ENCODE measurements at places on chromosomes 12 and 14. TPM values are rescaled to one million over a fixed set of nuclear protein-coding genes. Genes with fewer than 3 reads are reported as not detected.

- DNase-seq, result no peak
Observed at GRCh38 chr12:92030618-92031017, 115.0 kb downstream of the BTG1 start.

GRCh38 chr12:86264451-86265328 is 8.5 kb upstream of the MGAT4C start:
- no peak for DNase-seq

Gene CLEC6A
- not detected for total RNA-seq

Gene NID2
- 15.4 TPM for total RNA-seq

DNA sequence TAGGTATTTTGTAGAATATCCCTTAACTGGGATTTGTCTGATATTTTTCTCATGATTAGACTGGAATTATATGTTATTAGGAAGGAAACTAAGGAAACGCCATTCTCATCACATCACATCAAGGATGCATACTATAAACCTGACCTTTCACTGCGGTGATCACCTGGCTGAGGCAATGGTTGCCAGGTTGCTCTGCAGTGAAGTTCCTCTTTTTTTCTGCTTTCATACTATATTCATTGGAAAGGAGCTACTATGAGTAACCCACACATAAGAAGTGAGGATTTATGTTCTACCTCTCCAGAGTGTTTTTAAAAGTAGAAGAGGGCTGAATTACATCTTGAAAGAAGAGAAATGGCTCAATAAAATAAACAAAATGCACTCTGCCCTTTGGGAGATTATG is 31.0 kb upstream of the GRIP1 start:
- no peak for DNase-seq

DNA sequence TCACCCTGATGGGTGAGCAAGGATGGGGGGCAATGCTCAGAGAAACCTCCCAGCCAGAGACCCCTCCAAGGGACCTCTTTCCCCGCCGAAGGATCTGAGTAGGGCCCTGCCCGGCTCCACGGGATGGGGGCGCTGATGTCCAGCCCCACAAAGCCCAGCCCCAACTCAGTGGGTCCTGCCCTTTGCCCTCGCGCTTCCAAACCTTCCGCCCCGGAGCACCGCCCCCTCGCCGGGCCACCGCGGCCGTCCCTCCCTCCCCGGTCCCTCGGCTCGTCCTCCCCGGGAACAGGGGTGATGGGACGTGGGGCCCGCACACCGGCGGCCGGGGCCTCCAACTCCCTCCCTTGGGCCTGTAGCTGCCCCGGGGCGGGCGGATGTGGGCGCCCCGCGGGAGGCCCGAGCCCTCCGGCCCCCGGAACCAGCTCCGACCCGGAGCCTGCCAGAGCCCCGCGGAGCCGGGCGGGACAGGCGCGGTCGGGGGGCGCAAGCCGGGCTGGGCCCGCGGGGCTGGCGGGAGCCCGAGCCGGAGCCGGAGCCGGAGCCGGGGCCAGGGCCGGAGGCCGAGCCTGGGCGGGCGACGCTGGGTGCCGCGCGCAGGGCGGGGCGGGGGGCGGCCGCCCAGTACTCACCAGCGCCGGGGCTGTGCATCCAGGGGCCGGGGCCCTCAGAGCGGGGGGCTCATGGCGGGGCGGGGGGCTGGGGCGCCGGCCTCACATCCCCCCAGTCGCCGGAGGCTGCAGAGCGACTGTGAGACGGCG is 386 bp downstream of the HDAC7 start:
- DNase-seq, result no peak

DNA sequence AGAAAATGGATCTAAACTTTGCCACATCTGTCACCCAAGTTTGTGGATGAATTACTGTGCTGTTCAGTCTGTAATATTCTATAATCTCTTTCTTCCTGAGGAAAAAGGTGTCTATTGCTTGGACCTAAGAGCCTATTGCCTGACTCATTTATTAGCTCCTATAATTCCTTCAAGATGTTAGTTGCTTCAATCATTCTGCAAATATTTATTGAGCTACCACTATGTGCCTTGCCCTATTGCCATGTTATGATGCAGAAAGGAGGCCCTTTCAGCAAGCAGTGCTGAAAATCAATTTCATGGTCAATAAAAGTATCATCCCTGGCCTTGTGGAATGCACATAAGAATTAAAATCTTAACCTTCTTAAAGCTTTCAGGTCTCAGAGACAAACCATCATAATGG is 113.6 kb downstream of the CCER1 start:
- DNase-seq, result no peak

Gene PAPLN
- 2.8 TPM for total RNA-seq

Gene AMDHD1
- 124 TPM for total RNA-seq

DNA sequence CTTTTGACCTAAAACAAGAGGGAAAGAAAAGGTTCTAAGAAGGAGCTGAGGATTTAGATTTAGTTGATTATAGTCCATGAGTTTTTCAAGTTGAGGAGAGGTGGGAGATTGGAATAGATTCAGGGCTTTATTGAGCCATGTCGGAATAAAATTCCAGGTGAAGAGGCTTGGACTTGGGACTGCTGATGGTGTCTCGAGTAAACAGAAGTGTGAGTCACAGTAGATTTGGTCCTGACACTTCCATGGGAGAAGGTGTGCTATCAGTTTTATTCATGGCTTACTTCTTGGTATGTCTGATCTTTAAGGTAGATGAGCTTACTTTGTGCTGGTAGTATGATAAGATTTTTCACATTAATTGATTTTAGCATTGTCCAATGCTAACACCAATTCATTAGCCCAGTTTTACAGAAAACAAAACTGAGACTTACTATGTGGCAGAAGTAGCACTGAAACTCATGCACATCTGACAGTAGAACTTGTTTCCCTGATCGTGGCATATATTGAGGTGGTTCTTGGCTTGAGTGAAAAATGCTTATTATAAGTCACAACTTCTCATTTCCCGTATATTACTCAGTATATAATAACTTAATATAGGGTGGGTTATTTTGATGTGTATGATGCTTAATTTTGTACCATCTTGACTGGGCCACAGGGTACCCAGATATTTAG is 172.4 kb upstream of the IGF1 start:
- no peak for DNase-seq

DNA sequence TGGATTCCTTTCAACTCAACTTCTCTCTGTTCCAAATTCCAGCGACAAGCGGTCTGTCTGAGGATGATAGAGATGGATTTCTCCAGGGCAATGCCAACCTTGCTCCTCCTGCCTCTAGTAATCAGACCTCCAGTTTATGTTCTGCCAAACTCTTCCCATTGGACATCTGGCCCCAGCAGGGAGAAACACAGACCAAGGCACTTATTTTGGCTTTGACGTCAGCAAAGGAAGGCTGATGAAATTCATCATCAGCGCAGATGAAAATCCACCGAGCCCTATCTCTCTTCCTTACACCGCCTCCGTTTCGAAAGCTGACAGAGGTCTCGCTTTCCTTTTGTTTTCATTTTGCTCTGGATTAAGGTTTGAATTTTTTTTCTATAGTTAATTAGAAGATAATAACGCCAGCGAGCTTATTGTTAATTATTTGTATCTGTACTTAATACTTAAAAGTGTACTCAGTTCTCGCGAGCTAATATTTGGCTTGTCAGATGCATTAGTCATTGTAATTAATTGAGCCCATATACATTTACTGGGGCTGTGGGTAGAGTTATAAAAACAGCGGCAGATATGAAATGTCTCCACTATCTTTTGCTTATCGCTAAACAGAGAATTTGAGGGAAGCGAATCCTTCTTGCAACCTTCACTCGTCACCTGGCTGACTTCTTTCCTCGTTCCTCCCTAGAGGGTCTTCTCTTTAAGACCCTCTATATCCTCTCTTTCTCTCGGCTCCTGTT is 35.9 kb upstream of the MED13L start:
- DNase-seq, result no peak

DNA sequence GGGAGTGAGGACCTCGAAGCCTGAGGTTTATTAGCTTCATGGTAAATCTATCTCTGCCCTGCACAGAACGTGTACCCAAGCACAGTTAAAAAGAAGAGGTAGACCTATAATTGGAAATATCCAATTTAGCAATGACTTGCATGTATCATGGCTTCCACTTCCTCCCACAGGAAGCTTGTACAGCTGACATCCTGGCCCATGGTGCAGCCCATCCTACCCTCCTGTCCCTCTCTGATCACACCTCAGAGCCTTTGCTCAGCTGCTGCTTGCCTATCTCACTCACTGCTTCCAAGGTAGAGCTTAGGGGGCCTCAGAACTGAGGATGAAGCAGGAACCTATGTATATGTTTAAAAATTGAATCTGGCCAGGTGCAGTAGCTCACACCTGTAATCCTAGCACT is 4.3 kb upstream of the BCDIN3D start:
- no peak for DNase-seq

Gene HOXC12
- total RNA-seq, result not detected

Gene KRT3
- total RNA-seq, result not detected

- no peak for DNase-seq
Observed at GRCh38 chr14:85063747-85064146, 466.2 kb upstream of the FLRT2 start.

Gene LIN7A
- 20.6 TPM for total RNA-seq

- DNase-seq, result no peak
Observed at GRCh38 chr12:79174626-79175025, 310.1 kb downstream of the SYT1 start.

Gene TAS2R9
- not detected for total RNA-seq

Gene PRKD1
- 1.1 TPM for total RNA-seq

Gene NEUROD4
- total RNA-seq, result not detected

DNA sequence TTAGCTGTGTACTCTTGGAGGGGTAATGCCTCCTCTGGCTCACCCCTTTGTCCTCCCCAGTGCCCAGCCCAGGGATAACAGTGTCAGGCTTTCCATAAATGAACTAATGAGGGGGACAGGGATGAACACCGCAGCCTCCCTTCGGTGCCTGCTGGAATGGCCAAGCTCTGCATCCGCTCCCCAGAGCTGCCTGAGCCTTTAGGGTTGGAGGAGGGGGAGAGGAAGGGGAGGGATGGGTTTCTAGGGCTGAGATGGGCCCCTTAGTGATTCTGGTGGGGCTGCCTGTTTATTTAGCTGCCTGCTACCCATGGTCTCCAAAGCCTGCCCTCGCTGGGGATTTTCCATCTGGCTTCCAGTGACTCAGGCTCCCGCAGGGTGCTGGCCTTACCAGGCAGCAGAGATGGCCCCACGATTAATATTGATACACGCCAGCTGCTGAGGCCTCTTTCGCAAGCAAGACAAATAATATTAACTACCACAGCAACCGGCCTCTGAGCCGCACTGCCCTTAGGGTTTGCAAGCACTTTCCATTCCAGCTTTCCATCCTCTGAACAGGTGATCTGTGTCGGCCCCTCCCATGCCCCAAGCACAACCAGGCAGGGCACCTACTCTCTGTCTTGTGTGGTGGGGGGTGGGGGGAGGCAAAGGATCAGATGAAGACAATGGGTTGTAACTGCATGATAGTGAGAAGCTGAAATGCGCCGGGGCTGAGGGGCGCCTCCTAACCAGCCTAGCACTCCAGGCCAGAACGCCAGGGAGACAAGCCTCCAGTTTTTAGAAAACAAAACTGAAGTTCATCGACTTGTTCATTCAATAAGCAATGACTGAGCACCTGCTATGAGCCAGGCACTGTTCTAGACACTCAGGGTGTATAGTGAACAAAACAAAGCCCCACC is 56.7 kb downstream of the C14orf132 start:
- DNase-seq, result no peak

- DNase-seq, result no peak
Observed at GRCh38 chr14:68558096-68558495, 234.8 kb downstream of the ZFP36L1 start.

DNA sequence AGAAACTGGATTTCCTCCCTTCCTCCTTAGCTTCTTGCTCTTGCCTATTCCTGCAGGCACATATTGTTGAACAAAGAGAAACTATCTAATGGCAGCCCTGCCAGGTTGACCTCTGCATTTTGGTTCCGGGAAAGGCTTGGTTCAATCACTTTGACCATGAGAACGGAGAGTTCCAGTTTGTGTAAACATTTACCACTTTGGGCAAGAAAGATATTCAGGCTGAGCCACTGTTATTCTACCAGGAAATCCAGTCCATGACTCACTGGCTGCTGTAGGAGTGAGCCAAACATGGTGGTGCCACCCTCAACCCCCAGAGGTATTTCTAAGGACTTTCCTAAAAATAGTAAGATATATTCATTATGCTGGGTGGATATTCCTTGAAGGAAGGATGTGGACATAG is 242.2 kb upstream of the OR4E1 start:
- DNase-seq, result no peak

DNA sequence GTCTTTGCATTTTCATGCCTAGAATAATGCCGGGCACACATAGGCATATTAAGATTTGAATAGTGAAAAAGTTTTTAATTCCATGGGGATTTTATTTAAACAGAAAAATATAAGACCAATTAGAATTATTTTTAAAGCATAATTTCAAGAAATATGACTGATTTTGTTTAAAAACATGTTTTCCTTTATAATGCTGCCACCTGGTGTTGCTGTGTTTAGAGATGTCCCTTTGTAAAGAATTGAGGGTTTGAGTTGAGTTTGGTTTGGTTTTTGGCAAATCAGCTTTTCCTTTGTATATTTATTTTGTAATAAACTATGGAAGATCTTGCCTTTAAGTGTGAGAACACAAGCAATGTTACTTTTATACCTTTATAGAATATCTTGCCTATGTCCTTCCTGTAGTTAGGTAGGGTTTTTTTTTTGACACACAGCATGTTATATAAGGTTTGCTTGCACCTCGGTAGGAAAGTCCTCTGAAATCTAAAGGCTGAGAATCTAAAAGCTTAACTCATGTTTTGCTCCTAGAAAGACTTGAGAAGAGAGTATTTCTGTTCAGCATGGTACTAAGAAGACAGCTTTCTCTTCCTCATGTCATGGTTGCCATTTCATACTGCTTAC is 31.4 kb upstream of the SNAPC1 start:
- no peak for DNase-seq

Gene FSCB
- total RNA-seq, result not detected

DNA sequence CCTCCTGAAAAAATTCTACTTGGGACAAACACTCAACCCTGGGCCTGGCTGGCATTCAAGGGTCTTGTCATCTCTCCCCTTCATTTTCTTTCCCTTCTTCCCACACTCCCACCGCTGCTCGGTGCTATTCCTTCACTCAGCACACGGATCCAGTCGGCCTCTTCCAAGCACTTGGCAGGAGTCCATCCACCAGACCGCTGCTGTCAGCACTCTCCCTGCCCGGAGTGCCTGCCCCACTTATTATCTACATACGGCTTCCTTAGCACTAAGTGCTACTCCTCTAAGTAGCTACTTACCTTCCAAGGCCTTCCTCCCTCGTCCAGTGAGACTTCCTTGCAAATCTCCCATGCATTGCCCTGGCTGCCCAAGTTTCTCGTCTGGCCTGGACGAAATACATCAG is 29.8 kb downstream of the CALM1 start:
- DNase-seq, result no peak

Gene NRIP2
- 0.25 TPM for total RNA-seq

Gene PXN
- 6.0 TPM for total RNA-seq

Gene CEBPE
- 0.08 TPM for total RNA-seq

GRCh38 chr12:60180298-60180697 is 584.5 kb downstream of the SLC16A7 start:
- no peak for DNase-seq

DNA sequence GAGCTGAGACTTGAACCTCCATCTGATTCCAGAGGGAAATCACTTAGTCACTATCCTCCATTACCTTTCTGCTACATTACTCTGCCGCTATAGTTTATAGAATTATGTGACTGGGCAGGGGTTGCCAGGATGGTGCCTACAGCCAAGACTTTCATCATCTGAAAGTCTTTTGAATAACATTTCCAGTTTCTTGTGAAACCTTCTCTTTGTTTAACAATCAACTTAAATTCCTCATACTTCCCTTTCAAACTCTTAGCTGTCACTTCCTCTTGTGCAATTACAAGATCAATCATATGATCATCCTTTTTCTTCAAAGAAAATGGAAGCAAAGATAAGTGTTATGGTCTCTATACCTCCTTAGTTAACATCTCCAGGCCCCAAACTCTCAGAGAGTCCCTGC is 25.4 kb upstream of the PELI2 start:
- DNase-seq, result no peak

- DNase-seq, result no peak
Observed at GRCh38 chr12:89862511-89863445, 154.1 kb upstream of the ATP2B1 start.

Gene TPPP2
- total RNA-seq, result 5.9 TPM

Measured in liver (tissue), 10 donors.